ENCODE measurements at places on chromosomes 6 and 20.
A peak's percentile ranks its signal among the peaks of the same experiment; 100 is the strongest.

GRCh38 chr6:73734832-73735453, 38.9 kb downstream of the CD109 start:
- DNase-seq, result no peak

- no peak for DNase-seq
Observed at GRCh38 chr6:13495112-13495776, 7.8 kb upstream of the GFOD1 start.

- no peak for DNase-seq
Observed at GRCh38 chr20:47551841-47552240, 50.2 kb downstream of the NCOA3 start.

- DNase-seq, result no peak
Observed at GRCh38 chr6:52931351-52931750, 21.9 kb upstream of the GSTA3 start.

DNA sequence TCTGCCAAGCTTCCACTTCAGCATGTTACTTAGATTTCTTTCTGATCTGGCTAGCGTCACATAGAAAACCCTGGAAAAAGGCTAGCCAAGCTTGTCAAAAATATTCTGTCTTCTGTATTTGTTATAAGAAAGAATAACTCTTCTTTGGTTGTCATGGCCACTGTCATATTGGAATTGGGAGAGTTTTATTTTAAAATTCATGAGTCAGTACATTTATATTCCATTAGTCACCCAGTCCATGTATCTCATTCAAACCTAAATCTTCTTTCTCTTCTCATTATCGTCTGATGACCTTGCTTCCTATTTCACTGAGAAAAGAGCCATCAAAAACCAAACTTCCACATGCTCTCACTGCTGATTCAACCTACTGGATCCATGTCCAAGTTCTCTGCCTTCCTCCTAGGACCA, 65.7 kb downstream of the EPM2A start:
- DNase-seq, result no peak

GRCh38 chr20:3998998-3999397, 16.4 kb downstream of the RNF24 start:
- DNase-seq, result no peak

DNA sequence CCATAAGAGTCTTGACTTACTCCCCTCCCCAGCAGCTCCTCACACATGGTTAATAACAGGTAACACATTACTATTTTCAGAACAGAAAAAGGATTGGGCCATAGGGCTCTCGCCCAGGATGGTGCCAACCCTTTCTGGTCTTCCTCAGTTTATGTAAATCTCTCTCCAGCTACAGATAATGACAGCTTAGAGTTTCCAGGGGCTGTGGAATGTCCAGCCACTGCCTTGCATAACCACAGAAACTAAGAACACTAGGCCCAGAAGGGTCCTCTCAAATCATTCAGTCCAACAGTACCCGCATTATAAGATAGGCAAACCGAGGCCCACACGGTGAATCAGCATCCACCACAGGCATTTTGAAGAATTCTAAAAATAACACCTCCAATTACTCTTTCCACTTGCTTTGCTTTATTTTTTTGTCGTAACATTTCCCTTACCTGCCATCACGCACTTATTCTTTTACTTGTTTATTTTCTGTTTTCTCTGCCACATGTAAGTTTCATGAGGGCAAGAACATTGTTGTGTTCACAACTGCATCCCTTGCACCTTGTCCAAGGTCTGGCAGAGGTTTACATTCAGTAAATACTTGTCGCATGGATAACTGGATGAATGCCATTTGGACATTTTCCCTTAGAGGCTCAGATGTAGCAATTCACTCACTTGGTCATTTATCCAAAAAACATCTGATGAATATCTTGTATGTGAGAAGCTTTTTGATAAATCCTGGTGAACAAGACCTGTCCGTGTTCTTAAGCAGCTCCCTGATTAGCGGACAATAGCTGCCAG, 6.4 kb upstream of the SDC4 start:
- DNase-seq, result no peak

- DNase-seq, result no peak
Observed at GRCh38 chr6:121828146-121828886, 392.9 kb downstream of the GJA1 start.

DNA sequence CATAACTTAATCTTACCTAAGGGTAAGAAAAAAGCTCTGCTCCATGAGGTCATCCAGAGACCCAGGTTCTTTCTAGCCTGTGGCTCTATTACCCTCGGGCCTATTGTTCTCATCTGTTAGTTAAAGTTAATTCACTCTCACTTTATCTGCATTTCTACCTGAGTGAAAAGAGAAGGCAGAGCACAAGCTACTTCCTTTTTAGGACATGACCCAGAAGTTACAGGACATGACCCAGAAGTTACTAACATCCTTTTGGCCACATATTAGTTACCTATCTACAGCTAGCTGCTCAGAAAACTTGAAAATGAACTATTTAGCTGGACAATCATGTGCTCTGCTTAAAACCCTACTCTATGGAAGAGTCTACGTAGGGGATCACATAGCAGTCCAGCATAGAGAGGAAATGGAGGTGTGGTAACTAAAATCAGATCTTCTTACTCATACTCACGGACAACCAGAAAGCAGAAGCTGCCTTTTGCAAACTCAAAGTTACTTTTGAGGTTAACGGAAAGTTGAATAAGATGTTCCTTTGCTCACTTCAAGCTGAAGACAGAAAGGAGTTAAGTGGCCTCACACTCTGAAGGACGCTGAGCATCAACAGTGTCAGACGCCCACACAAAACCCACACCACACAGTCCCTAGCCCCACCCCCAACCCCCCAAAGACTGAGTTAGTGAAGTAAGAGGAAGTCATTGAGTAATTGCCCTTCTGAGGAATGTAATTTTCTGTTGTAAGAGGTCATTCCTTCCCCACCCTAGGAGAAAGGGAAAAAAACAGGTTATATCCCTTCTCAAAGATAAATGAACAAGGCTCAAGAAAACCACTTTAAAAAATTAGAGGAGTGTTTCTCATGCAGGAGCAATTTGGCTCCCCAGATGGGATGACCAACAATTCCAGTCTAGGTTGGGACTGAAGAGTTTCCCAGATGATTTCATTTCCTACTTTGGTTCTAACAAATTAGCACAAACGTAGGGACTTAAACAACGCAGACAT, 45.9 kb upstream of the TAB2 start:
- DNase-seq, result peak; percentile 64

DNA sequence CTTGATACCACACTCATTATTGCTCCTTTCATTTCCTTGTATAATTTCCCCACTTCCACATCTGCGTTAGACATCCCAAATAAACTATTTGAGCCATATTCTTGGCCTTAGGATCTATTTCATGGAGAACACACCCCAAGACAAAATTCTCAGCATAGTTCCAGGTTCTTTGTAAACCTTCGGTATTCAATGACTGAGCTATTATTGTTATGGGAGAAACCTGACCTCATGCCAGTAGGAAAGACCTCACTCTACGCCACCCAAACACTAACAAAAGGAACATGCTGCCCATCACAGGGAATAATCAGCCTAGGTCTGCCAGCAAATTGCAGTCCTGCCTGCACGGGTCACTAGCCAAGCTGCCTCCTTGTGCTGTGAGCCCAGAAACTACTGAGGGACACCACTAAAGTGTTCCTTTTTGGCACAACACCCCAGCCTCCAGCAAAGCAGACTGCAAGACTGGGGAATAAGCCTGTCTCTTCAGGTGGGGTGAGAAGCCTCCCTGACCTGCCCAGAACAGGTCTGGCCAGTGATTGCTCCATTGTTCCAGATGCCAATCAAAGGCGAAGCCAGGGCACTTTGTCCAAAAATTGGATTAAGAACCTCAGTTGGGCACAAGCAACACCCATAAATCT, 371.8 kb downstream of the MAFB start:
- DNase-seq, result no peak

DNA sequence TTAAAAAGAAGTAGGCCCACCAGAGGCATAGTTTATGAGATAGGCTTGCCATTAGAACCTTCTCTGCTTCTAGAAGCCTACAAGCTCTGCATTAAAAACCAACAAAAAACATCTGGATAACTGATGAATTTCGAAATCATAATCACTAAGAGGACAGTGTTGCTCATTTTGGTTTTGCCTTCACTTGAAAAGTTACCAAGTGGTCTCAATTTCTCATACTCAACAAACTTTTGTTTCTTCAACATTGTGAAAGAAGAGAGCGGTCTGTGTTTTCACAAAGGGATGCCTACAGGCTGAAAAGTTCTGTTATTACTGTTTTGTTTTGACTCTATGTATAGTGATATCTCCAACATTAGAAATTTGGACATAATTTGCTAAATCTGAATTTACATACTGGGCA, 98.9 kb downstream of the PDSS2 start:
- no peak for DNase-seq

GRCh38 chr20:62063315-62063980, 2.2 kb downstream of the TAF4 start:
- no peak for DNase-seq

- no peak for DNase-seq
Observed at GRCh38 chr6:150312395-150312794, 56.4 kb upstream of the IYD start.

GRCh38 chr20:32597714-32598113, 12.6 kb upstream of the NOL4L start:
- no peak for DNase-seq

DNA sequence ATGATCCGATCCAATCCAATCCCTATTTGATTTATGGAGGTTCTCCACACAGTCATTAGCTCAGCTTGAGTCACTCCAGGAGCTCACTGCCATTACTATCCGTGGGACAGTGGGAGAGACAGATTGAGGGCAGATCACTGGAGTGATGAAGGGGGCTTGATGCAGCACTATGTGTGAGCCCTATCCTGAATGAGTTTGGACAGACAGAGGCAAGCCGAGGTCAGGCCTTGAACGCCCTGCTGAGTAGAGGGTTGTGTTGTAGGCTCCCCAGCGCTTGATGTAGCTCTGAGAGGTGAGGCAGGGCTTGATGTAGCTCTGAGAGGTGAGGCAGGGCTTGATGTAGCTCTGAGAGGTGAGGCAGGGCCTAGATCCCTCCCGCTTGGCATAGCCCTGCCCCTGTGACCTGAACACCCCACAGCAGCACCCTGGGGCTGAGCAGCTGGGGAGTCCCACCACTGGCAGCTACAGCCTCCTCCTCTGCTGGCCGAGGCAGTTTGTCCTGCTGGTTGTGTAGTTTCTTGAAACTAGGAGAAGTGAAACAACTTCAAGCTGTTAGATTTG, 58.7 kb downstream of the ZFAND3 start:
- no peak for DNase-seq

GRCh38 chr6:69881322-69882151, 15.2 kb downstream of the COL19A1 start:
- no peak for DNase-seq

DNA sequence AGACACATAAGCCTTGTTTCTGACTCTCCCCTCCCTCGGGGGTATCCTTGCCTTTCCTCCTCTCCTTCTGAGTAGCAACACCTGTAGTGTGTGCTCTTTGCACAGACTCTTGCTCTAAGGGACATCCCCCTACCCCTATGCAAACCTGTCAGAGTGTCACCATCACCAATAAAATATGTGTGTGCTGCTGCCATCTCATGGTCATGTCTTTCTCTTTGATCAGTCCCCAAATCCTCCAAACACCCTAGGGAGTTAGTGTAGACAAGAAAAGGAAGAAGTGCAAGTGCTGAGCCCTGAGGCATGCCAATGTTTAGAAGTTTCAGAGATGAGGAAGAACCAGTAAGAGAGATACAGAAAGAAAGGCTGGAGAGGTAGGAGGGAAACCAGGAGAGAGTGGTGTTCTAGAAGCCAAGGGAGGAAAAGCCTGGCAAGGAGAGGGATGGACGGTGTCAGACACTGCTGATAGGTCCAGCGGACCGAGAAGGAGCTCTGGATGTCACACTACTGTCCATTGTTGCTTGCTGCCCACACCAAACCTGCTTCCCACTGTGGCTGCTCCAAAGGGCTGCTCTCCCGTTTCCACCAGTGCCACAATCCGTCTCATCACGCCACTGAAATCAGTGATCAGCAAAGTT, 16.4 kb downstream of the TRMT6 start:
- DNase-seq, result no peak

- DNase-seq, result no peak
Observed at GRCh38 chr6:43927532-43928210, 157.7 kb downstream of the VEGFA start.

- no peak for DNase-seq
Observed at GRCh38 chr20:36112112-36112511, 42.4 kb upstream of the EPB41L1 start.

DNA sequence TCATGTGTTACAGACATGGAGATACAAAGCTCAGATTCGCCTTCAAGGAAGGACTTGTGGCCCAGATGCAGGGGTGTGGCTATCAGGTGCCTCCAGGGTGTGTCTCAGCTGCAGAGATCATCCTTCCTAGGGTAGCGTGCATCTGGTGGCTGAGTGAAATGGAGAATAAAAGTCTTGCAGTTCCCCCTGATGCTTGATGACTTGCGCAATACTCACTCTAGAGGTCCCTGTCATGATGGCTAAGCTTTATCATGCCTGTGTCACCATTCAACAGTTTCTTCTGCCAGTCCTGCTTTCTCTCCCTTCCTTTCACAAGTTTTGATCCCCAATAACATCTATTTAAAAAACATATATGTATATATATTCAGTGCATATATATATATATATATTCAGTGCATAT, 228.1 kb downstream of the PAX1 start:
- no peak for DNase-seq

DNA sequence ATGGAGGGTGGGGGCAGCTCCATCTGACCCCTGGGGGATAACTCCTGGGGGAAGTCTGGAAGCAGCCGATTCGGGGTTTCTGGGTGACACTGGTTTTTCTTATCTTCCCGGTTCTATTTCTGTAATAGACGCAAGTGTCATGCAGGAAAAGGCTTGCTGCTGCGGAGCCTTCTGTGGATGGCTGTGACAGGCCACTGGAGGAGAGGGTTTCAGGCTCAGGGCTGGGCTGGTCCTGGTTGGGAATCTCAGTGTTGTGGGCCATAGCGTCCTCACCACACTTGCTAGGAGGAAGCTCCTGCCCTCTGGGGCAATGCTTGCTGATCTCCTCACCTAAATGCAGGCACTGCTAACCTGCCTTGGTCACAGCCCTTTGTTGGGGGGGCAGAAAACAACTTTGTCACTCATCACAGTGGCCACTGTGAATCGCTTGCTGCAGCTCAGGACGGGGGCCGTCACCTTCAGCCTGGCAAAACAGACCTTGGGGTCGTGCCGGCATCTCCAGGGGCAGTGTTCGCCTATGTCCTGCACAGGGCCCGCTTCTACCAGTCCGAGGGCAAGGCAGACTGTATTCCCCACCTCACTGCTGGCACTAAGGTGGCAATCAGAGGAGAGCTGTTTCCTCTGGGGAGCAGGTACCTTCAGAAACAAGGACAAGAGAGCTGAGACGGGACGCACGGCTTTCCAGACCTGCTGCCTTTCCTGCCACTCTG, 4.4 kb upstream of the TUBB1 start:
- no peak for DNase-seq

Measured in stimulated activated naive CD4-positive, alpha-beta T cell treated with Interleukin-2 at 50 U/mL for 16 hours (primary cell).